RWPE1 (cell line): ENCODE measurements at places on chromosomes 3 and 15.

DNA sequence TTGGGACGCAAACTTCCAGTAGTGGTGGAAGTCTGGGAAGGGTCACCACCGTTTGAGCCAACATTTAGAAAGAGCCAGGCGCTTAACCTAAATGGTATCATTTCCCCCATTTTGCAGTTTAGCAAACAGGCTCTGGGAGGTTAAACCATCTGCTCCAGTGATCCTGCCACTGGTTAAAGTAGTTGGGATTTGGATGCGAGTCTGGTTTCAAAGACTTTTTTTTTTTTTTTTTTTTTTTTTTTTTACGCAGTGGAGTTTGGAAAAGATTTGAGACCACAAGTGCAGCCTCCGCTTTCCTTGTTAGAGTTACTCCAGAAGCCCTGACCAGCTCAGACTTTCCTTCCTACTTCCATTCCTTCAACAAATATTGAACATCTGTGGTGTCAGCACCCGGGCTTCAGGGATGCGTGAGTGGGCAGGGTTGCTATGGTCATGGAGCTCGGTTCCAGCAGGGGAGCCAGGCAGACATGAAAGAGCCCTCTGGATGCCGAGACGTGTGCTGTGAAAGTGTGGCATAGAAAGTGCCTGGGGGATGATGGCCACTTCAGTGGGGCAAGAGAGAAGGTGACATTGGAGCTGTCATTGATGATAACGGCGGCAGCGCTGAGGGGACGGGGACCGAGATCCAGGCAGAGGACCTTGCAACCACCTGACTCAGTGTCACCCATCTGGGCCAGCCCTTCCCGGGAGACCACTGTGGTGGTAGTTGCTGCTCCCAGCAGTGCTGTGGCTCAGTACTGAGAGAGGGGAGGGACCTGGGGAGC, 1.1 kb upstream of the RNU6-1 start:
- no peak for DNase-seq

GRCh38 chr15:70976851-70977250, 84.2 kb downstream of the LRRC49 start:
- DNase-seq: no peak

DNA sequence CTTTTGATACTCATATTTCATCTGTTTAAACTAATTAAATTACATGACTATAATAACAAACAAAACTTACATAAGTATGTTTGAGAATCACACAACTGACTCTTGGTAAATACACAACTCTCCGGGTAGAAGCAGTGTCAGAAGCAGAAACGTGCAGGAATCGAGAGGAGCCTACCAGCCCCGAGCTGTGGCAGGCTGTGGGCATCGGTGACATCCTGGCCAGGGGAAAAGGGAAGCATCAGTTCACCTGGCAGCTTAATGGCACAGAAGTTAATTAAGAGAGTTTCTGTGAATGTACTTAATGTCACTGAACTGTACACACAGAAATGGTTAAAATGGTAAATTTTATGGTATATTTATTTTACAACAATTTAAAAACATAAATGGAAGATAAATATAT, 90.2 kb downstream of the CRTC3 start:
- DNase-seq: no peak

DNA sequence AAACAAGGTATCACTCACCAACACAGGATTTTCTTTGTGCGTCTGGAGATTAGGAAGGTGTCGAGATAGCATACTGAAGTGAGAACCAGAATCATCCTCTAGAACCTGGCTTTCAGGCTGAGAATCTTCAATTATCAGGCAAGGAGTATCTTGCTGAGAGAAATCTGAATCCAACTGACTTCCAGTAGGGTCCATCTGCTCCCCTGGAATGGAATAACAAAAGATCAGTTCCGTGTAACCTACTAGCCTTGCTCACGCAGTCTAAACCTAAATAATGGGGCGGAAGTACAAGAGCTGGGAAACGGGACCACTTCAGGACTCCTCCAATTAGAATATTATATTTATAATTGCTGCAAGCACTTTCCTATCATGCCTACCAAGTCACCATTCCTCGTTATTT, 690 bp downstream of the TP53BP1 start:
- DNase-seq: no peak

GRCh38 chr3:168828536-168828935, 732.8 kb upstream of the GOLIM4 start:
- DNase-seq: no peak

GRCh38 chr3:43019006-43019809, 40.1 kb downstream of the GASK1A start:
- DNase-seq: no peak

DNA sequence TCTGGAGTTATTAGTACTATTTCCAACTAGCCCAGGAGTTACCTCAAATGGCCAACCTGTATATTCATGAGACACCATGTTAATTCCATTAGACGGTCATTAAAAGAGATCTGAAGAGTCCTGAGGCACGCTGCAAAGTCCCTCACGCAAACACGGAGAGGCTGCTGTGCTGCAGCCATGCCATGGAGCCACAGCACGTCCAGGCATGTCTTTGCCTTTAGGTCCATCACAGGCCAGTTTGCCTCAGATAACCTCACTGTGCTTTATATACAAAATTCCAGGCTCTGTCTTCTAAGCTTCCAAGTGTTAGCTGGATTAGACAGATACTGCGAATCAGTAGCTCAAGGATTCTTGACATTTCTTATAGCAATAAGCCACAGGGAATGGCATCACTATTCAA, 9.8 kb upstream of the PLAAT1 start:
- peak; percentile 13 for DNase-seq

- peak; percentile 77 for DNase-seq
Measured at GRCh38 chr15:73683777-73684580, at the start of gene CD276. CD276 (plus strand) TSS chr15:73684383; CDS start chr15:73699640, 15,257 bp downstream.

GRCh38 chr15:45715528-45715927, 80.7 kb downstream of the SQOR start:
- no peak for DNase-seq

DNA sequence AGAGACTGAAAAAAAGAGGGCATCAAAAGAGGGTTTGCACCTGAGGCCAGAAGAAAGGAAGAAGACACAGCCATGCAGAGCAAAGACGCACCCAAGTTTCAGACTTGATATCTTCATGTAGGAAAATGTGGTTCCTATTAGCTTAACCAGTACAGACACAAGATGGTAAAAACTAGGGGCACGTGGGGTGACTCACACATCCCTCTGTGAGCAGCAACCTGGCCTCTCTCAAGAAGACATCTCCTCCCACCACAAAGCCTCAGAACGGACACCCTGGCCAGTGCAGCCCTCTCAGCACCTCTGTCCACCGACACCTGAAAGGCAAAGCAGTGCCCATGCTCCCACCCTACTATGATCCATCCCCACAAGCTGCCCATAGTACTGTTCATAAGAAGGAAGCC, 33.3 kb downstream of the GLB1 start:
- DNase-seq: no peak

DNA sequence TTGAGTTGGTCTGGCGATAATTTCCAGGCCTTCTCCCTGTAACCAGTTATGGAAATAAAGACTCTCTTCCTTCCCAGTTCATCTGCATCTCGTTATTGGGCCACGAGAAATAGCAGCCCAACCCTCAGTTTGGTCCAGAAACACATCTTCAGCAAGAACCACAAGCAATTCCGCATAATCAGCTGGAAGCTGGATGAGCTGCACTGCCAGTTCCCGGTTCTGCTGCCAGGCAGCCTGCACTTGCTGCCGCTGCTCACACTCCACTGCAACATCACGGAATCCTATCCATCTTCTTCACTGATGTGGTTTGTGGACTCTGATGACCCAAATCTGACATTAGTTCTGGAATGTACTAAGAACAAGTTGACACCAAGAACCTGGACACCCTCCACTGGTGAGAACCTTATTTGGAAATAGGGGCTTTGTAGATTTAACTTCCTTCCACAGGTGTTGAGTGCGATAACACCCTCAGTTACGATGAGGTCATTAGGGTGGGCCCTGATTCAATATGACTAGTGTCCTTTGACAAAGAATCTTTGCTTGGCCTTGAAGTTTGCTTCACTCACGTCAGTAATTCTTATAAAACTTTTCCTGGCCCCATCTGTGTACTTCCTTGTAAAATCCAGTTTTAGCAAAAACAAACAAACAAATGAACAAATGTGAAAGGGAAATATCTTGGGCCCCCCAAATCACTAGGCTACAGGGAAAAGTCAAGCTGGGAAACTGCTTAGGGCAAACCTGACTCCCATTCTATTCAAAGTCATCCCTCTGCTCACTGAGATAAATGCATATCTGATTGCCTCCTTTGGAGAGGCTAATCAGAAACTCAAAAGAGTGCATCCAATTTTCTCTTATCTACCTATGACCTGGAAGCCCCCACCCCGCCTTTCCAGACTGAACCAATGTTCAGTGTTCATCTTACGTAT, 221.9 kb upstream of the PROK2 start:
- no peak for DNase-seq

GRCh38 chr3:52521488-52521824, 12.2 kb downstream of the NT5DC2 start:
- no peak for DNase-seq

- peak; percentile 36 for DNase-seq
Measured at GRCh38 chr15:73753250-73754130, at the start of gene INSYN1. INSYN1 (minus strand) TSS chr15:73753351; CDS start chr15:73751130, 2,221 bp downstream.

GRCh38 chr3:128306481-128306880, 153.2 kb downstream of the EEFSEC start:
- DNase-seq: no peak
